ENCODE measurements at places on chromosomes 7 and 10.

DNA sequence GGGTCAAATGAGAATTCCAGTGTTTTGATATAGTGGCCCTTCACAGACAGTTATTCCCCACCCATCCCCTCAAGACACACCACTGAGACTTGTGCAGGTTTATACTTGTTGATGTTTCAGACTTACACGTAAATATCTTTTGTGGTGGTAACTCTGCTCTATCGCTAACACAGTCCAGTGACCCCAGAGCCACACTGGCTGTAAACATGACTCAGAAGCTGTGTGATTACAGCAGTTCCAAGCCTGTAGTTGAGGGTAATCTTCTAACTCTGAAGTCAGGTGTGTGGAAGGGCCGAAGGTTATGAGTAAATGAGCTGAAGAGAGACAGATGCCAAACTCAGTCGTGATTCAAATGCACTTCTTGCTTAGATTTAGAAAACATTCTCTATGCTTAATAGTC is 19.4 kb downstream of the NOBOX start:
- no peak for DNase-seq

DNA sequence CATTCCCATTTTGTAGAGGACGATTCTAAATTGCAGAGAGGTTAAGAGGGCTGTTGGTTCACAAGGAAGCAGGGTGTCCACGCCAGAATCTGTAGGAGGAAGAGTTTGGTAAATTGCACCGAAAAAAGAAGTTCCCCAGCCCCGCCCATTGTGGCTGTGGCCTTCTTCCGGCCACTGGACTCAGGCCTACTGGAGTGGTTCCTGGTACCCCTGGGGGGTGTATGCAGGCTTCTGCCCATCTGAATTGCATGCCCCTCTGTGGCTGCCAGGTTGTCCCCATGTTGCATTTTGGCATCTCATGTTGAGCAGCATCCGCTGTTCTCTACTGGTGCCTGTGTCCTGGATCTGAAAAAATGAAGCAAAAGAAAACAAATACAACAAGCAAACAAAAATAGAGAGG is 234.2 kb downstream of the WDR11 start:
- no peak for DNase-seq

DNA sequence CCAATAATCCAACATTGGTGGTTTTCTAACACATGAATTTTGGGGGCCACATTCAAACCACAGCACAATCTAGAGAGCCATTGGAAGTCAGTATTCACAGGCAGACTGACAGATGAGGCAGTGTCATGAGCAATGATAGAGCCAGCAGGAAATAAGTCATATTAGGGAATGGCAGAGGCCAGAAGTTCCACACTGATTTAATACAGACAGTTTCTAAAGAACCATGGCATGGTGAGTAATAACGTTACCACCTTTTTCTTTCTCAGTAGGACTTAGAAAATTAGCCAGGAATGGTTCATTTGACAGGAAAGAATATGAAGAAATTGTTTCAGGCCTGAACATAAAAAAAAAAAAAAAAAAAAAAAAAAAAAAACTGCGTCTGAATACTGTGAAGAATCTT is 210.3 kb downstream of the GPAM start:
- no peak for DNase-seq

DNA sequence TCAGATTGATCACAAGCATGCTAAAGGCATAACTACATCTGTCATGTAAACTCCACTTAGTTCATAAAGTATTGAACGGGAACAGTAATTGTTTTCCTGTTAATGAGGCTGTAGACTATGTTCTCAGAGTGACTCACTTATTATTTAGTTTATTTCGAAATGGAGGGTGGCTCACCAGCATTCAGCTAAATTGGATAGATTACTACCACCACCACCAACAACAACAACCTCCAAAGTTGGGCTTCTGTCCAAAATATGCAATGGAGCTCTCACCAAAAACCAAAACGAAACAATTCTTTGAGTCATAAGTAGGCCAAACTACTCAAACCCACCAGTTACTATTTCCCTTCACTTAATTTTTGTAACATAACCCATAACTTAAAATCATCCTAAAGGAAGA is 127.9 kb upstream of the NRBF2 start:
- no peak for DNase-seq

DNA sequence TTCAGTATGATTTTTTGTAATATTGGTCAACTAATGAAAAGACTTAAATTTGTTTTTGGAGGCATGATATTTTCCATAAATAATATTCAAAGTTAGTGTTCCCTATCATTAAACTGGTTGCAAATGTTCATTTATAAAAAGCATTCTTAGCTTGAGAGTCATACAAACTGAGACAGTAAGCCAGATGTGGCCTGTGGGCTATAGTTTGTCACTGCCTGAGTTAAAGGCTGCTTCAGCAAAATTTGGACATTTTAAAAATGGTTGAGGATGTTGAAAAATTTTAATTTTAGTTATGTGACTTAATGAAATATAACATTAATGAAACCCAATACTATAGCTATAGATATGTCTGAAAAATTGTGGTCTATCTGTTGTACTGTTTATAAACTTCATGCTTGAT is 180.2 kb upstream of the CACNA2D1 start:
- DNase-seq = no peak

- DNase-seq = no peak
These were observed 12.6 kb downstream of the FKBP6 start for GRCh38 chr7:73340514-73340913.

DNA sequence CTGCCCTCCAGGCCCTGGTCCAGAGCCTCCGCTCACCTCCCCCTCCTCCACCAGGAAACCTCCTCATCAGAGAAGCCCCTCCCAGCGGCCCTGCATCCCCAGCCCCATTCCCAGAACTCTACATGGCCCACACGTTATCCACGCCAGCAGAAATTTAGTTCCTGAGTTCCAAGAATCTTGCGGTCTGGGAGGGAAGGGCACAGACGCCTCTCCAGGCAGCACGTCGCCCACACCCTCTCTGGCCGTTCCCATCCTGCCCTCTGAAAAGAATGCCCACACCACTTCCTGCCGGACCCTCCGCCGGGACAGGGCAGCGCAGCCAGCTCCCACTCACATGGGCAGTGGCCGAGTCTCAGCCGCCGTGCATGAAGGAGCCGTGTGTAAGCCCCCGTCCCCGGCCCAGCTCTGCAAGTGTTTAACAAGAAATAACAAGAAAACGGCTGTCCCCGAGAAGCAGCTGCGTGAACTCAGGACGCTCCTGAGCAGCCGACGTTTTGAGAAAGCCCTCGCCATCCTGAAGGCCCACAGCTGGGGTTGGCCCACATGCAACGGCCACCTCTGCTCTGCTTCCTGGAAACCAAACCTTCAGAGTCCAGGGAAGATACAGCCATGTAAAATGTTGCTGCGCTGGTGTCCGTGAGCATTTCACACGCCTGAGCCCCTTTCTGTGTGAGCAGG is 17.4 kb downstream of the ADGRA1 start:
- no peak for DNase-seq

GRCh38 chr10:45353186-45353585 is 20.8 kb upstream of the ALOX5 start:
- no peak for DNase-seq

DNA sequence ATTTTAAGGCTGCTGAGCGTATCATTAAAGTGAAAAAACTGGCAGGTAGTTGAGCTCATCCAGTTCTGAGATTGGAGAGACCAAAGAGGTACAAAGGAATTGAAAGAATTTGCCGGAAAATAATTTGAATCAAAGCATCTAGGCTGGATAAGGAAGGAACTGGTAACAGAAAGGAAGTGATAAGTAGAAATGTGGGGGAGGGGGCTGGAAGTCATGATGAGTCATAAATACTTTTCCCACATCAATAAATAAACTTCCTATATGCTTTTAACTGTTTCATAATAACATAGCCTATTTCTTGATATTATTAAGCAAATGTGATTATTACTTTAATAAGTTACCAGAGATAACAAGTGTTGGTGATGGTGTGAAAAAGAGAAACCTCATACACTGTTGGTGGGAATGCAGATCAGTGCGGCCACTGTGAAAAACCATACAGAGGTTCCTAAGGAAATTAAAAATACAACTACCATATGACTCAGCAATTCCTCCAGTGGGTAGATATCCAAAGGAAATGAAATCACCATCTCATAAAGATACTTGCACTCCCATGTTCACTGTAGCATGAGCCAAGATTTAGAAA is 27.0 kb downstream of the ZNF438 start:
- DNase-seq = no peak

GRCh38 chr7:134835463-134835823 is 56.0 kb downstream of the CALD1 start:
- DNase-seq = no peak

- no peak for DNase-seq
These were observed 94.2 kb downstream of the MICALL2 start for GRCh38 chr7:1364906-1365570.

DNA sequence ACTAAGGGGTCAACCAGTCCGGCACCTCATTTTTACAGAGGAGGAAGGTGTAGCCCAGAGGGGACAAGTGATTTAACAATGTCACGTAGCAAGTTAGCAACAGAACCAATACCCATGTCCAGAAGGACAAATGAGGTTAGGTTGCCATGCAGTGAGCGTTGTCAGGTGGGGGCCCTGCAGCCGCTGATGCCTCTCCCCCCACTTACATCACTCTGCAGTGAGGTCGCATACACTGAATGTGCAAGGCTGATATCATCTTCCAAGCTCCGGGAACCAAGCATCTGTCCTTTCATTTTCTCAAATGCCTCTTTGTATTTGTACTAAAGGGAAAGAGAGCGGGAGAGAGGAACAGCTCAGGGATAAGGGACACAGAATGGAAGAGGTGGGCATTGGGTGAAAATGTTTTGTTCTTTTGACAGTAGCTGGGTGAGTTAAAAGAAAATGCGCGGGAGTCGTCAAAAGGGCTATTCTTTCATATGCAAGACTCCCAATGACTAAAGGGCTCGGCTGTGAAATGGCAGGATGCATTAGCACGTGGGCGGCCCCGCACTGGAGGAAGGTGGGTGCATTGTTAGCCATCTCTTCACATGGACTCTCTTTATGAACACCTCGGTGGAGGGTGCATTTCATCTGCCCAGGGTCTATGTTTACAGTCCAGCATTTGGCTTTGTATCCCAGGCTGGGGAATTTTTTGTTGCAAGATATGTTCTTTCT is 49.7 kb downstream of the NRAP start:
- DNase-seq = no peak

DNA sequence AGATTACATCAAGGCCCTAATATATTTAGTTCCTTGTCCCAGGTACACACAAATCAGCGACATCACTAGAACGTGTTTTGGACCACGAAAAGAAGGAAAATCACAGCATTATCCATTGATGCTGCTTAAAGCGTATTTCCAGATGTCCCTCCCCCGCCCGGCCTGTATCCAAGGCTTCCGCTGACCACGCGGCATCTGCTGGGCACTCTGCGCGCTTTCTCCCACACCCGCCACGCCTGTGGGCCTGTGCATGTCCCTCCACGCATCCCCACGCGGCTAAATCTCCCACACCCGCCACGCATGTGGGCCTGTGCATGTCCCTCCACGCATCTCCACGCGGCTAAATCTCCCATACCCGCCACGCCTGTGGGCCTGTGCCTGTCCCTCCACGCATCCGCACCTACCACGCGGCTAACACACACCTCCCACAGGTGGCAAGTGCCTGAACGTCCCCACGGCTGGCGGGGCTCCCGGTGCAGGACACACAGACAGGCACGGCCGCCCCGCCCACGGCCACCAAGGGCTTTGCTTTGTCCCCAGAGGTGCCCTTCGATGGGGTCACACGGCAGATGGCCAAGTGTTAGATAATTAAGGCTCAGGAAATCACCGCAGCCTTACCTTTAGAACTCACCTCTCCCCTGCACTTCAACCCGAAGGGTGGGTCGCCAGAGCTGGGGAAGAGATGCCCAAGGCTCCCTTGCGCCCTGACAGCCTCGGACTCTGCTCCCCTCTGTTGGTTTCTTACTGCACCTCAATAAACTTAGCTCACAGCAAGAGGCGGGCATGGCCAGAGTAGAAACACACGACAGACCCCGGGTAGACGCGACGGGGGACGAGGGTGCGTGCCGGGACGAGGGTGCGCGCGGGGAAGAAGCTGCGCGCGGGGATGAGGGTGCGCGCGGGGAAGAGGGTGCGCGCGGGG is 49.5 kb downstream of the DIP2C start:
- DNase-seq = no peak

DNA sequence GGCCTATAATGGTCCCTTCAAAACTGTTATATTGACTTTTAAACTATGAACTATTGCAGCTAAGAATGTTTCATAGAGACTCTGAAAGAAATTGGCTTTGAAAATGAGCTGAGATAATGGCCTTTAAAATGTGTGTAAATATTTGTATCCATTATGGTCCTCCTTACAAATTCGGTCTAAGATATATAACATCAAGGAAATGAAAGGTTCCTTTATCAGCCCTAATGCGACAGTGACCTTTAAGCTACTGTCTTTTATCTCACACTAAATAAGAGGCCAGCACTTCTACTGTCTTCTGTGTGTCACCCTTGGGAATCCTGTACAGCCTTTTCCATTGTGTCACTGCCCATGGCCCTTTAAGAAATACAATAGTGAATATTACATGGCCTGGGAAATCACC is 19.5 kb downstream of the COL28A1 start:
- no peak for DNase-seq

DNA sequence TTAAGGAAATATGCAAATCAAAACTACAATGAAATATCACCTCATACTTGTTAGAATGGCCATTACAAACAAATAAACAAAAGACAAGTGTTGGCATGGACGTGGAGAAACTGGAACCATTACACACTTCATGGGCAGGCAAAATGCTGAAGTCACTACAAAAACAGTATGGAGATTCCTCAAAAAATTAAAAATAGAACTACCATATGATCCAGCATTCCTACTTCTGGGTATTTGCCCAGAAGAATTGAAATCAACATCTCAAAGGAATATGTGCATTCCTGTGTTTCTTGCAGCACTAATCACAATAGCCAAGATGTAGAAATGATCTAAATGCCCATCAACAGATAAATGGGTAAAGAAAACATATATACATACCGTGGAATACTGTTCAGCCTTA is 83.6 kb downstream of the NRCAM start:
- DNase-seq = no peak

DNA sequence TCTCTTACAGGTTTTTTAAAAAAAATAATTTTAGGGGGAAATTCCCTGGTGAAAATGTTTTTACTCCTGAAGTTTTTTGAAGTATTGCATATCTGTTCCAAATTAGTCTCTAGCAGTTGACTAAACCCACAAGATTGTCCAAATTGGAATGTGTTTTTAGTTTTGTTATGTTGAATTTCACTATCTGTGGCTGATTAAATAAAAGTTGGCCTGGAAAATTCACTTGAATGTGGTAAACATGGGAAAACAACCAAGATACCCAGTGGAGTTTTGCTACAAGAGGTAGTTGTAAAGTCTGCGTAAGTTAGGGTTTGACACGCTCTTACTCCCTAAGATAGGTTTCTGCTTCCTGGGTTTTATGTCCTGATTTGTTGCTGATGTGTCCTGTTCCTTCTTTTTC is 3.3 kb downstream of the TSGA13 start:
- DNase-seq = no peak

GRCh38 chr7:116782177-116782711 is 80.1 kb upstream of the CAPZA2 start:
- DNase-seq = no peak

- DNase-seq = no peak
These were observed 46.9 kb upstream of the FMC1 start for GRCh38 chr7:139294241-139294640.

Data from gastrocnemius medialis (tissue), 4 donors.